ENCODE measurements at places on chromosomes 2 and 18.

DNA sequence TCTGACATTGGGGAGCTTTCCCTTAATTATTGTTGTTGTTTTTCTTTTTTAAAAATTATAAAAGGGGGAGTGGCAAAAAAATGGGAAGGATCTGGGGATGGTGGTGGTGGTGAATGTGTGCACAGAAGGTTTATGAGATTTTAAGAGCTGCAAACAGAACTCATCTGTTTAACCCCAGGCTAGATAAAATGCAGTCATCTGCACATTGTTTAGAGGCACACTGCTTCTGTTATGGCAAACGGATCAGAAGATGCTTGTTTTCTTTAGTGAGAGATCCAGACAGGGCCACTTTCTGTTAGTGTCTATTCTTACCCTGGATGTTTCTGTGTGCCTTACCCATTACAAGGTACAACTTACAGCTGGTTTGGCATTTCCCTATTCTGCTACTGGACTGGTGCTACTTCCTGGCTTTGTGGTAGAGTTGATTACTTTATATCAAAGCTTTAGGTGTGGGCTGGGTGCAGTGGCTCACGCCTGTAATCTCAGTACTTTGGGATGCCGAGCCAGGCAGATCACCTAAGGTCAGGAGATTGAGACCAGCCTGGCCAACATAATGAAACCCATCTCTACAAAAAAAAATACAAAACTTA lies 68.2 kb upstream of the NRP2 start:
- DNase-seq, result no peak

GRCh38 chr18:1999387-1999786 lies 571.9 kb downstream of the METTL4 start:
- DNase-seq, result no peak

GRCh38 chr2:27904405-27904665 lies 13.8 kb downstream of the BABAM2 start:
- no peak for DNase-seq

DNA sequence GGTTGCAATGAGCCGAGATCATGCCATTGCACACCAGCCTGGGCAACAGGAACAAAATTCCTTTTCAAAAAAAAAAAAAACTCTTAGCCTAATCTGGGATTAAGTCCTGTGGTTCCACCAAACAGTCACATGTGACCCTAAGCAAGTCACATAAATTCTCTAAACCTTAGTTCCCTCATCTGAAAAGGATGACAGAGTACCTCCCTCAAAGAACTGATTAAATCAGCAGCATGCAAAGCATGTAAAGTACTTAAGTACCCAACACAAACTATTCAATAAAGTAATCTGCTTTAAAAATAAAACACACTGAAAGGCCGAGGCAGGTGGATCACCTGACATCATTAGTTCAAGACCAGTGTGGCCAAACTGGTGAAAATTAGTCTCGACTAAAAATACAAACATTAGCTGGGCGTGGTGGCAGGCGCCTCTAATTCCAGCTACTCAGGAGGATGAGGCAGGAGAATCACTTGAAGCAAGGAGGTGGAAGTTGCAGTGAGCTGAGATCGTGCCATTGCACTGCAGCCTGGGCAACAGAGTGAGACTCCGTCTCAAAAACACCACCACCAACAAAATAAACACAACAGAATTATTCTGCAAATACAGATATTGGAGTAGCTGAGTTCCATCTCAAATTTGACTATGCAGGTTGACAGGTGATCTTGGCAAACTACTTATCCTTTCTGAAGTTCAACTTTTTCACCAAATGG lies 7.0 kb downstream of the USP34 start:
- no peak for DNase-seq

Data from ovary (tissue), 10 donors.